ENCODE measurements at places on chromosomes 16 and 17. TPM values are rescaled to one million over a fixed set of nuclear protein-coding genes. Genes with fewer than 3 reads are reported as not detected.
A peak's percentile ranks its signal among the peaks of the same experiment; 100 is the strongest.

CRISPLD2 gene
- 315 TPM for polyA plus RNA-seq

TBC1D26 gene
- 0.57 TPM for polyA plus RNA-seq

DNA sequence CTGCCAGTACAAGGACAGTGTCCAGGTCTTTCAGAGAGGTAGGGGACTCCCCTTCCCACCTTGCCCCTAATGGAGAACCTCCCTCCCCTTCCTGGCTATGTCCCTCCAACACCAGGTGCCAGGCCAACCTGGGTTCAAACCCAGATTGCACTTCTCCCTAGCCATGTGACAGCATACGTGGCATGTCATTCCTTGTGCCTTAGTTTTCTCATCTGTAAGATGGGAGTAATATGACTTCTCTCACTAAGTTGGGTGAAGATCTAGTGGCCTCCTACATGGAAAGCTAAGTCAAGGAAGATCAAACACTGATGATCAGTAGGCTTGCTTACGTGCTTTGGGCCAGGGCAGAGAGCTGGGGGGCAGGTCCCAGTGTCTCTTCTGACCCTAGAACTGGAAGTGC is 8.8 kb downstream of the FCSK start:
- DNase-seq, result no peak

DNA sequence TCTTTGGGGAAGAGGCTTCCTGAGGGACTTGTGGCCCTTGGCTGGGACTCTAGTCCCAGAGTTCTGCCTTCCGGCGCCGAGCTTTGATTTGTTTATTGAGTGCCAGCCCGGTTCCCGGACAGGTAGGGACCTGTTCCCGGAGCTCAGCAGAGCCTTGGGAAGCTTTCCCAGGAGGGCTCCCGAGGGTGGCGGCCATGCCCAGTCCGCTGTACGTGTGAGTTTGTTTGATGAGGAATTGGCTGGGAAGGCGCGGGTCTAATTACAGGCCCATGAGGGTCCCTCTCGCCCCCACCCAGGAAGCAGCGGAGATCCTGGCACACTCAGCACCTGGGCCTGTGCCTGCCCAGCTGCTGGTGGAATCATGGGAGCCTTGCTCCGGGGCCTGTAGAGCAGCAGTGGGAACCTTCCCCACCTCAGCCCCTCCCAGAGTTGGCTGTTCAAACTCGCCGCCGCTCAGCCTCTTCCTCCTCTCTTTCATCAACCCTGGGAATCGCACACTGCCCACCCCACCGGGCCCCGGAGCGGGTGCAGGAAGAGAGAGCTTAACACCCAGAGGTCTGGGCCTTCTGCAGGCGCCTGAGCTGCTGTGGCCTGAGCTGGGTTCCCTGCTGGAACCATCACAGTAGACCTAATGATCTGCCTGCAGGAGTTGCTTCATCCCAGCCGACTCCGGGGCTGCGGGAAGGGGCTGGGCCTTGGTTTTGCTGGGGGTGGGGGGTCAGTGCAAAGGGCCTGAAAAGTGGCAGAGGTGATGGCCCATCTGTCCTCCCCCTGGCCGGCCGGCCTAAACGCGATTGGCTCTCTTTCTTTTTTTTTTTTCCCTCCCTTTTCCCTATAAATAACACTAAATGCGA is 313.7 kb downstream of the SEC14L1 start:
- no peak for DNase-seq

GRCh38 chr17:74368341-74369081 is 1.2 kb downstream of the GPR142 start:
- peak; percentile 84 for DNase-seq

DNA sequence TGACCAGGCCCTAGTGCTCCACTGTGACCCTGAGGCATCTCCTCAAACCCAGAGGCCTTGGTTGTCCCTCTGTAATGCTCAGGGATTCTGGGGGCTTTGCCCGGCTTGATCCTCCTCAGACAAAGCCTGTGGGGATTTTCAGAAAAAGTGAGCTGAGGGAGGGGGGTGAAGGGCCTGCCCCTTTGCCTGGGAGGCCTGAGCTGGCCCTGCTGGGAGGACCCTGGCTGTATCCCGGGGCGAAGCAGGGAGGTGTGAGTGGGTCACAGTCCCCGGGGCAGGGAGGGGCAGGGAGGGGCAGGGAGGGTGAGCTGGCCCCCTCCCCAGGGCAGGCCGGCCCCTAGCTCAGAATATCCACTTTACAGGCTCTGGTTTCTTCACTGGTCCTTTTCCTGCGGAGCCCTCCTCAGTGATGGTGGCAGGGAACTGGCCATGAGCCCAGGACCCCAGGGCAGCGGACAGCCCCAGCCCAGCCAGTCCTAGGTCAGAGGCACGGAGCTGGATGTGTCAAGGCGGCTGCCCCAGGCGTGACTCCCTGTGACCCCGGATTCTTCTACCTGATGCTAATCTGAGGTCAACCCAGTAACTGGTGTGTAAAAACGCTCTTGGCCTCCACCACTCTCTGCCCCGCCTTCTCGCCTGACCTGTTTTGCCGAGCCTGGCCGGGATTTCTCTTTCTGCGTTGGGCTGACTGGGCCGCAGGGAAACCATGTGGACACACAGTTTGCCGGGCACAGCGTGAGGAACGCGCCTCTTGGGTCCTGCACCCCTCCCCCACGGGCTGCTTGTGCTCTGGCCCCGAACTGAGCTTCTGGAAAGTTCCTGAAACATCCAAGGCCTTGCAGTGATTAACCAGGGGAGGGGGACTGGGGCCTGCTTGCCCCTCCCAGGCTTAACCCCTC is 5.8 kb upstream of the FASN start:
- peak; percentile 90 for DNase-seq

GRCh38 chr16:55574811-55575210 is 8.3 kb downstream of the CAPNS2 start:
- DNase-seq, result no peak

- no peak for DNase-seq
These were observed 12.4 kb downstream of the METTL9 start for GRCh38 chr16:21611556-21612384.

DNA sequence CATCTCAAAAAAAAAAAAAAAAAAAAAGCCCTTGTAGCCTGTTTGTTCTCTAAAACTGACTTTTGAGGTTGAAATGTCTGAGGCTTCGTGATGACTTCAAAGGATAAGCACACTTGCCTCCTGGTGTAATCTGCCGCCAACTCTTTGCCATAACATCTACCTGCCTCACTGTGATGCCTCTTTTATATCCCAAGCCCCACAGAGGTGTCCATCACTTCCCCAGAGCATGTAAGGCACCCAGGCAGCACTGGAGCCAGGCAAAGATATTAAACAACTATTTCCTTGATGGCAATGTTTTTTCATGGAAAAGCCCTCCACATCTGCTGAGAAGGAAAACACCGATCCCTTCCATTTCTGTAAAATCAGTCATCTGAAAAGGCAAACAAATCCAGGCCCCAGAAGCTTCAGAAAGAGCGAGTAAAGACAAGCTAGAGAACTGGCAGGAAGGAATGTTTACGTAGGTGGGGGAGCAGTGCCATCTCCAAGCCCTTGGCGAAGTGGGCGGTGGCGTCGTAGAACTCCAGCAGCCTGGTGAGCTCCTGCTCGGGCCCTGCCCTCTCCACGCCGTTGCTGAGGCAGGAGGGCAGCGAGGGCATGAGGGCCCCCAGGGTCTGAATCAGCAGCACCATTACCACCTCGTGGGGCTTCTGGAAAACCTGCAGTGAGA is 28.6 kb downstream of the COG7 start:
- no peak for DNase-seq

- no peak for DNase-seq
These were observed 11.0 kb upstream of the RCVRN start for GRCh38 chr17:9916108-9916507.

DNA sequence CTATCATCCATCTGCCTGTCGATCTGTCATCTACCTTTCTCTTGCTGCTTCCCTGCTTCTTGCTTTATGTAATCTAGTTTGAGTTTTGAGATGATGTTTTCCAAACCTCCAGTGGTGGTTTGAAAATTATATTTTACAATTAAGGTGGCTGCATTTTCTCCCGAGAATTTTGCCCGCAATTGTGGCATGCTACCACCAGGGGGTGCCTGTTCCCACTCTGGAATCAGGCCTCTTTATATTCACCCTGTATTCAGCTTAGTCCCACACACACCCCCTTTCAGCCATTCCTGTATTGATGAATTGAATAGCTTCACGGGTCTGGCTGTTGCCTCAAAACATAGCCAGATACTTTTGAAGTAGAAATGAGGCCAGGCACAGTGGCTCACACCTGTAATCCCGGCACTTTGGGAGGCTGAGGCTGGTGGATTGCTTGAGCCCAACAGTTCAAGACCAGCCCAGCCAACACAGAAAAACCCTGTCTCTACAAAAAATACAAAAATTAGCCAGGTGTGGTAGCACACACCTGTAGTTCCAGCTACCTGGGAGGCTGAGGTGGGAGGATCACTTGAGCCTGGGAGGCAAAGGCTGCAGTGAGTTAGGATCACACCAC is 3.2 kb downstream of the PRSS22 start:
- DNase-seq, result no peak

DNA sequence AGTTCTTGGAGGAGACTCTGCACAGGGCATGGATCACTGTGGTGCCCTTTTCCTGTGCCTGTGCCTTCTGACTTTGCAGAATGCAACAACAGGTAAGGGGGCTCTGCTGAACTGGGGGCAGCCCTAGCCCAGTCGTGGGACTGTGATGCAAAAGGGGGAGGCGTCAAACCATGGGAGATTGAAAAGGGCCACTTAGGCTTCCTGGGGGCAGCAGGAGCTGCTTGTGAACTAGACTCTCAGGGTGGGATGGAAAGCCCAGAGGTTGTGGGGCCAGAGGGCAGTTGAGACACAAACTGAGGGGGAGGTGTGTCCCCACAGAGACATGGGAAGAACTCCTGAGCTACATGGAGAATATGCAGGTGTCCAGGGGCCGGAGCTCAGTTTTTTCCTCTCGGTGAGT is 19.6 kb downstream of the ADGRG5 start:
- DNase-seq, result no peak

GRCh38 chr16:22016927-22017326 is 9.0 kb downstream of the MOSMO start:
- no peak for DNase-seq

DNA sequence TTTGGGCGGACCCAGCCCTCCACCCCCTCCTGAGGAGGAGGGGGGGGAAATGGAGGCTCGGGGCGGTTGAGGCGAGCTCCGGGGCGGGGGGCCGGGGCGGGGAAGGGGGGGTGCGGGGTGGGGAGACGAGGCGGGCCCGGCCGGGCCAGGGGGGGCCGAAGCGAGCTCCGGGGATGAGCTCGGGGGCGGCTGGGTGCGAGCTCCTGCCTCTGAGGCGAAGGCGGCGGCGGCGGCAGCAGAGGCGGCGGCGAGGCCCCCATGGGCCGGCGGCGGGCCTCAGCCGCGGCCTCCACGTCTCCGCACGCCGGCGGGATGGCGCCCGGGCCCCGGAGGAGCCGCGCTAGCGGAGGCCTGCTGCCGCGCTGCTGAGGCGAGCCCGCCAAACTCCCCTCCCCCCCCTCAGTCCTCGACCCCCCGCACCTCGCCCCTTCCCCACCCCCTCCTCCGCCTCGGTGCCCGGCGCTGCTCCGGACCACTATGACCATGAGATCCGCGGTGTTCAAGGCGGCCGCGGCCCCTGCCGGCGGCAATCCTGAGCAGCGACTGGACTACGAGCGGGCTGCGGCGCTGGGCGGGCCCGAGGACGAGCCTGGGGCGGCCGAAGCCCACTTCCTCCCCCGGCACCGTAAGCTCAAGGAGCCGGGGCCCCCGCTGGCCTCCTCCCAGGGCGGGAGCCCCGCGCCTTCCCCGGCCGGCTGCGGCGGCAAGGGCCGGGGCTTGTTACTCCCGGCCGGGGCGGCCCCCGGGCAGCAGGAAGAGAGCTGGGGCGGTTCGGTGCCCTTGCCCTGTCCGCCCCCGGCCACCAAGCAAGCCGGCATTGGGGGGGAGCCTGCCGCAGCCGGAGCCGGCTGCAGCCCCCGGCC is 596 bp downstream of the MSL1 start:
- DNase-seq, result peak; percentile 80

DNA sequence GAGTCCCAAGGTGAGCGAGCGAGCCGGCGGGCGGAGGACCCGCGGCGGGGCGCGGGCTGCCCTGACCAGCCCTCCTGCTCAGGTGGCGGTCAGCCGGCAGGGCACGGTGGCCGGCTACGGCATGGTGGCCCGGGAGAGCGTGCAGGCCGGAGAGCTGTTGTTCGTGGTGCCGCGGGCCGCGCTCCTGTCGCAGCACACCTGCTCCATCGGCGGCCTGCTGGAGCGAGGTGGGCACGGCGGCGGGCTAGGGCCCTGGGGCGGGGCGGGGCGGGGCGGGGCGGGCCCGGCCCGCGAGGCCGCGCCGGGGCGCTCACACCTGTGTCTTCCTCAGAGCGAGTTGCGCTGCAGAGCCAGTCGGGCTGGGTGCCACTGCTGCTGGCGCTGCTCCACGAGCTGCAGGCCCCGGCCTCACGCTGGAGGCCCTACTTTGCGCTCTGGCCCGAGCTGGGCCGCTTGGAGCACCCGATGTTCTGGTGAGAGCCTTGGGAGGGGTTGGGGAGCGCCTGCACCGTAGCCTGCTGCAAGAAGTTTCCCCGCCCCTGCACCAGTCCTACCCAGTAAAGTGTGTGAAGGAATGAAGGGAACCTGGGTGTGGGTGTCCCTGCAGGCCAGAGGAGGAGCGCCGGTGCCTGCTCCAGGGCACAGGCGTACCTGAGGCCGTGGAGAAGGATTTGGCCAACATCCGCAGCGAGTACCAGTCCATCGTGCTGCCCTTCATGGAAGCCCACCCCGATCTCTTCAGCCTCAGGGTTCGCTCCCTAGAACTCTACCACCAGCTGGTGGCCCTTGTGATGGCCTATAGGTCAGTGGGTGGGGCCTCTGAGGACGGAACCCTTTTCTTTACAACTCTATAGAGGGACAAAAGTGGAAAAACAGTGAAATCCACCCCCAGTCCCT is 802 bp downstream of the SETD6 start:
- DNase-seq, result peak; percentile 53

DNA sequence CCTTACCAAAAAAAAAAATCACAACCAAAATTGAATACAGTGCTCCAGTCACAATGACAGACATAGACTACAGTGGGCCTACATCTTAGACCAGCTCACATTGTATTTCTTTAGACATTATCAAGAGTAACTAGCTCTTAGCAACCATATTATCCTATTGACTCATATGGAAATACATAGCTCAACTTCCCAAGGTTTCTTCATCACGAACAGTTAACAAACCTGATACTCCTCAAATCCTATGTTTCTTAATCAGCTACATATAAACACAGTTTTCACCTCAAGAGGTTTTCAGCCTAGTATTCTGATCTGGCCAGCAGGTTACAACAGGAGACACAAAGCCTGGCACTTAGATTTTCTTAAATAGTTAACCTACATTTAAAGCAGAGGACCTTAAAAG is 29.7 kb downstream of the CMC2 start:
- DNase-seq, result no peak

- peak; percentile 86 for DNase-seq
These were observed 3.1 kb downstream of the CDC6 start for GRCh38 chr17:40290629-40291280.

GRCh38 chr17:31550389-31551056 is 159.0 kb downstream of the RAB11FIP4 start:
- peak; percentile 41 for DNase-seq
